ENCODE measurements at places on chromosomes 6 and 20.
A peak's percentile ranks its signal among the peaks of the same experiment; 100 is the strongest.

GRCh38 chr20:42734660-42735368 lies 454.9 kb downstream of the PTPRT start:
- no peak for DNase-seq

GRCh38 chr6:97187951-97188350 lies 95.1 kb downstream of the MMS22L start:
- no peak for DNase-seq

DNA sequence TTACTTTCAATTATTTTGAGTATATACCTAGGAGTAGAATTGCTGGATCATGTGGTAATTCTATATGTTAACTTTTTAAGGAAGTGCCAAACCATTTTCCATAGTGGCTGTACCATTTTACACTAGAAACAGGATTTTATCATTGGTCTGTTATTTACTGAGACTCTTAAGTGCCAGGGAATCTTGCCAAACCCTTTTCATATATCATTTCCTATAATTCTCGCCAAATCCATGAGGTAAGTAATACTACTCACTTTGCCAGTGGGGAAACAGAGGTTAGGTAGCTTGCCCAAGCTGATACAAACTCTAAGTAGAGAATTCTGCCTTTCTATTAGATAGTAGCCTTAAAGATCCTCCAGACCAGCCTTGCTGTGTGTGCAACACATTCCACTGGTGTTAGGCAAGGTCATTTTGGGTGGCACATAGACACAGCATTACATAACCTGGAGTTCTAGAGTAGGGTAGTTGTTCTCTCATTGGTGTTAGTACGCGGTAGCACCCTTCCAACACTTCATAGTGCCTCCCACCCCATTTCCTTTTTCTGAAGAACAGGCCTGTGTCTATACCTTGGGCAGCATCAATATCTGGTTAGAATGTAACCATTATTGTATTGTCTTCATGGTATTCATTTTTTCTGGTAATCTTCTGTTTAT lies 65.5 kb downstream of the ARID1B start:
- no peak for DNase-seq

GRCh38 chr20:3279761-3280160 lies 40.8 kb upstream of the SLC4A11 start:
- no peak for DNase-seq

DNA sequence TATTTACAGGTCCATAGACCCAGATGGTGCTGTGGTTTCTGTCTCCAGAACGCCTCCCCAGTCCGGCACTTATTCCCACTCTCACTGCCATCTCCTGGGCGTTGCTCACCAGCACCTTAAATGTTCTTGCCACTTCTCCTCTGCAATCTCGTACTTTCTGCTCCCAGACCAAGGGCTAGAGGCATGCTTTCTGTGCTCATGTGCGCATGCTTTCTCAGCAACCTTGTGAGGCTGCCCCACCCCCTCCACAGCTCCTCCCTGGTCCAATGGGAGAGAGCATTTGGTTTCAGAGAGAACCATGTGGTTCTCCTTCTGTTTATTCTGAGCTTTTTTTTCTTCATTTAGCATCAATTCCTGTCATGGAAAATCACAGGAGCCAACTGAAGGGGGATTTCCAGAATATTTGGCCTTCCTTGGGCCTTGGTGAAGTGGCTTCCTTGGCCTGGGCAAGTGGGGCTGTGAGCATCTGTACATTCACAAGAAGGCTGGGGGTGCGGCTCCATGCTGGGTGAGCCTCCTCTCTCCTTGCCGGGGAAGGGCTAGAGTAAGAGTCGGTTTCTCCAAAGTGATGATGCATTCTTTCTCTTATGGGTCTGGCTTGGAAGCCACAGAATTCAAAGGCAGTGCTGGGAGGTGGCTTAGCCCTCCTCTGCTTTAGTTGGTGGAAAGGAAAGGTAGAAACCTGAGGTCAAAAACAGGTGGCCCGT lies 66.6 kb downstream of the PHACTR3 start:
- DNase-seq: no peak

- no peak for DNase-seq
These were observed 47.4 kb downstream of the GPR63 start for GRCh38 chr6:96789871-96790270.

DNA sequence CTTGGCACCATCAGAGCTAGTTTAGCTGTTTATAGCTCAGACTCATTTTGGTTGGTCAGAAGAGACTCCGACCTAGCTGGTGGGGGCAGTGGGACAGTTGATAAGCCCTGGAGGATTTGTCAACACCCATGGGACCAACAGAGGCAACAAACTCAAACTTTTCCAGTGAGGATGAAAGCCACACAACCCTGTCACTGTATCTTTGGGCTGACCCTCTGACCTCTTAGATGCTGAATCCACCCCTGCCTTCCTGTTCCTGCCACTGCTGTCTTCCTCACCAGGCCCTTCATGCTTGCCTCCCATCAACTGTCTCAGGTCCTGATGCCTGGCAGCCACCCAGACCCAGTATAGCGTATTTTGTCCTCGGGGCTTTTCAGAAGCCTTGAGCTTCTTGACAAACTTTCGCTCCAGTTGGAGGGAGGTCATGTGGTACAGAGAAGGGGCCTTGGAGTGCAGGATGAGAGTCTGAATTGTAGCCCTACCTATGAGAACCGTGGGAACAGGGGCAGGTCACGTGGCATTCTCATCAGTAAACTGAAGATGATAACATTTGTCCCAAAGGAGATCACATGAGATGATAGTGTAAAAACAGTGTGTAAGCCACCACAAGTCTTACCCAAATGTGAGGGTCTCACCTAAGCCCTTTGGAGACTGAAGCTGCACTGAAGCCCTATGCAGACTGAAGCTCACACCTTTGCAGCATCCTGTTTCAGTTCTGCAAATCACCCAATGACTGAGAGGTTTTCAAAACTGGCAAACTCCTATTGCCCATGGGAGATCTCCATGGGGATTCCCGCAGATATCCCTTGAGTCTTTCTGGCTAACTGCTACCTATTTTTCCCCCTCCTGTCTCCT lies 72.0 kb upstream of the F13A1 start:
- DNase-seq: no peak

DNA sequence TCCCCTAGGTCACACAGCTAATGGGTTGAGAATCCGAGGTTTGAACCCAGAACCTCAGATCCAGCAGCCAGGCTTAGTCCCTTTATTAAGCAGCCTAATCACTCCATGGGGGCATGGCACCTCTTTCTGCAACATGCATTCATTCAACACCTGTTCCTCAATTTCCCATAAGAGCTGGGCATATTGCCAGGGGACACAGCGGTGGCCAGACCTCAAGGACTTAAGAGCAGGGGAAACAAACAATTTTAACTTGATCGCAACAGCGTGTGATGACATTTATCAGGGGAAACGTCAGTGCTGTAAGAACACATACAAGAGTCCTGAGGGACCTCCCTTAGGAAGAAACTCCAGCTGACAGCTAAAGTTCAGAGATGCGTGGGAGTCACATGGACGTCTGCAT lies 267.4 kb upstream of the CDH4 start:
- DNase-seq: peak; percentile 25

DNA sequence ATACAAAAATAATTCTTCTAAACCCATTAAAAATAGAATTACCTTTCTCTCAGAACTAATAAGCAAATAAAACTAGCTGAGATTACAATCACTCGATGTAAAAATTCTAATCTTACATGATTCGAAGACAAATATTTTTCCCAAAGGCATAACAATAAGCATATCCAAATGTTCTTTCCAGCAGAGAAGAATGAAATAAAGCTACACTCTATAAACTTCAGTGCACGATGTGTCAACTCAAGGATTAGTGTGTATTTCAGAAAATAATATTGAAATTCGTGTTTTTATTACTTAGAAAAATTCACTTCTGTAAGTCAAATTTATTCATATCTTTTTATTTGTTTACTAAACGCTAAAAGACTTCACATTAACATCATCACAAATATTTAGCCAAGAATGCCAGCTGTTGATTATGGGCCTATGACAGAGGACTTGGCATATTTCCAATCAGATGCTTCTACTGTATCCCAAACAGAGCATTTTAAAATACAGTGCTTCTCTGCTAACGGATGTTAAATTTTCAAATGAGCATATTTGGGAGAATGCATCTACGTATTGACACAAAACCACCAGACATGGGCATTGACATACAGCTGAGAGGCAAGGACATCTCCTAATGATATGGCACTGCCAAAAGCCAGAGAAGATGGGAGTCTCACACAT lies 54.7 kb upstream of the PDE7B start:
- no peak for DNase-seq

Data from DND-41 (cell line).